ENCODE measurements at places on chromosomes 6 and 20.

DNA sequence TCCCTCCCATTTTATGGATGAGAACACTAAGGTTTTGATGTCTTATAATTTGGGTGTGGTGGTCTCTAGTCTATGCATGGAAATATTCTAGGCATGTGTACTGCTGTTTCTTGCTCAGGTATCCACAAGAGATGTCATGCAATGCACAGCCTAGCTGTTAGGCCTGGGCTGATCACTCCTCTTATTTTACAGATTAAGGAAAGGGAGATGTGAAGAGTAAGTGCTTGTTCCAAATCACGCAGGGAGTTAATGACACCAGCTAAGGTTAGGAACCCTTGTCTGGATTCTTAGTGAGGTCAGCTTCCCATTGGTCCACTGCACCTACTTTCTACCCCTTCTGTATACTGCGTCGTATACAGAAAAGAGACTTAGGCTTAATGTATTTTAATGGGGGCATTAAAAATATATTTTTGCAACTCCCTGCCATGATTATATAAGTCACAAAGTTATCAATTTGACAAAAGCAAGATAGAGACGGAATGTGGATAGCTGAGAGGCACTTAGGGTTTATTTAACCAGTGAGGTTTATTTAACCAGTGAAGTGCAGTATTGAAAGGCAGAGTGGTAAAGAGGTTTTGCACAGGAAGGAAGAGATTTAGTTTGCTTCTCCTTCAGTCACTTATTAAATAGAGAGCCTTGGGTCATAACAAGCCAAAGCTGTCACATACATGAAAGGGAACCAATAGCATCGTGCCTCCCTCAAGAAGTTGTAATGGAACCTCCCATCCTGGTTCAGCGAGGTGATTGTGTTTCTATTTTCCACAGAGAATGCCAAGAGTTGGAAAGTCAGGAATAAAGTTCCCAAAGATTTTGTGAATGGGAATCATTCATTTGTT lies 95.0 kb upstream of the FAM184A start:
- DNase-seq: no peak

DNA sequence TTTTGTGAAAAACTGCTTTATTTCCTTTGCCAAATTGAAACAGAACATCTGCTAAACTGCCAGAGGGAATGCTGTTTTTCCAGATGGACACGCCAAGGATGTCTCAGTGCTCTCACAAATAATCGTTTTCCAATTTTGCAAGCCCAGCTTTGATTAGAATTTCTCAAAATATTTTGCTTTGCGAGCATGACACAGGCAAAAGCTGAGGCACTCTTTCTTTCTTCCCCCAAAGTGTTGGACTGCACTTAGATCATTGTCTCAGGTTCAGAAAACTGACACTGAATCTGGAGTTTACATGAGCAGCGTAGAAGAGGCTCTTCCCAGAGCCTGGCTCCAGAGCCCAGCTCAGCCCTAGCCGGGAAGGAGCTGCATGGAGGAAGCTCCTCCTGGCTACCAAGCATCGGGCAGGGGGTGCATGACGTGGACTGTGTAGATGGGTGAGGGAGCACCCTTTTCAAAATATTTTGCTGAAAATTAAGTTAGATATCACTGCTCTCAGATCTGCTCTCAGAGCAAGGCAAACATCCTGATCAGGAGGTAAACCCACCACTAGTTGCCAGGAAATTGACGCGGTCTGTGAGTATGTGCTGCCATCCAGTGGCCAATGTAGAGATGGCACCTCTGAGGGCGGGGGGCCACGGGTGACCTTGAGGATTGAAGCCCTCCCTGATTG lies 107.5 kb downstream of the SLC22A3 start:
- peak; percentile 14 for DNase-seq

DNA sequence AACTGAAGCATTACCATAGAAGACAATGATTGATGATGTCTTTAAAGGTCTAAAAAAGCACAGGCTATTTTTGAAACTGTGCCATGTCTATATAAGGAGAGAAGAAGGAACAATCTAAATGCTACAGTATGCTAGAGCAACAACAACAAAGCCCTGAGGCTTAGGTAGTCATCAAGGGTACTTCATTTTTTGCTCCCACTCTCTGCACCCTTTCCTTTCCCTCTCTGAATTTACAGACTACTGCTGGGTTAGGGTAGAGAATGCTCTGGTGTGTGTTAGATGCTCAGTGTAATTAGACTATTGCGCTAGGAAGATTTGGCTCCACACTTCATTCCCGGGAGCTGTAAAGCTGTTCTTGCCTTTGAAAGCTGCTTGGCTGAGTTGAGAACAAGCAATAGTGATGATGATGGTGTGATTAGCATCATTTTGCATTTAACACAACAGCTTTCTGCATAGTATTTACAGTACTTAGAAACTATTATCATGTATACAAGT lies 1262.5 kb upstream of the CITED2 start:
- peak; percentile 76 for DNase-seq

DNA sequence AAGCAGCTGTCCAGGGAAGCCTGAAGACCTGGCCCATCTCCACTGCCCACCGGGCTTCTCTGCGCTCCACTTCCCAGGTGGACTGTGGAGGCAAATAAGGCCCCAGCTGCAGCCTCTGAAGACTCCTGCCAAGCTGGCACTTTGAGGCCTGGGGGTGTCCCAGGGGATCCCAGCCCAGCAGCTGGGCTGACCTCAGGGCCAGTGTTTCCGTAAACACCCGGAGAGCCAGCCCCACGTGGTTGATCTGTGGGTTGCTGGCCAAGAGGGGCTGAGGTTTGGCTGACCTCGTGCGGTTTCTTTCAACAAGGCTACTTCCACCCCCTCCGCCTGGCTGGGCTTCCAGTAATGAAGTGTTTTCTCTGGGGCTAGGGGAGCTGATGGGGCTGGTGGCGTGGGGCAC lies 12.4 kb upstream of the CCN5 start:
- DNase-seq: no peak

DNA sequence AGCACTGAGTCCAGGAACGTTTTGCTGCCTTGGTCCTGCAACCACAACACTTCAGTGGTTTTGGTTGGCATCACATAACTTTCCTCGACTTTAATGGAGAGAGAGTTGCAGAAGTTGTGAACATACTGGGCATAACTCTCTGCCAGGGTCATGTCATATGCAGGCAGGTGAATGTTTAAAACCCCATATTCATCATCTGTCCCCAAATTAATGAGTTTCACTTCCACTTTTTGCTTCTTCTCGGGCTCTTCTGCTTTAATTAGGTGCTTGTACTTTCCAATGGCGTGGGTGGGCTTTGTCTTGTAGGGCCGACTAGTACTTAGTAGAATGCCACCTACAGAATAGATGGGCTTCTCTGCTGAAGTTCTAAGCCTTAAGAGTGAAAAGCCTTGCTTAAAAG lies 45.2 kb upstream of the TFAP2A start:
- DNase-seq: no peak

DNA sequence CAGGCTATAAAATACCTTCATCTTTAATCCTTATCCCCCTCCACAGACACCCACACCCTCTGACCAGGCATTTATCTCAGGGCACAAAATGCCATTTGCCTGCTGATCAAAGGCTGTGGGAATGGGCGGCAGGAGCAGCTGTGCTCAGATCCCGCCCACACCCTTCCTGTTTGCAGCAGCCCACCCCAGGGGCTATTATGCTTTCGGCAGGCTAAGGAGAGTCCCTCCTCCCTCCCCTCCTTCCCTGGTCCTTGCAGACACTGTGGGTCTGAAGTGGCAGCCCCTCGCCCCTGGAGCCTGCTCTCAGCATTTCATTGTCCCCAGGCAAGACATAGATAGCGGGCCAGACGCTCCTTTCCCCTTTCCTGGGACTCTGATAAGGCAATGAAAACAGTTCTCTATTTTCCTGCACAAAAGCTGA lies 220.8 kb upstream of the HEY2 start:
- DNase-seq: no peak

- DNase-seq: no peak
Observed at GRCh38 chr6:9481292-9482029, 933.4 kb downstream of the TFAP2A start.

DNA sequence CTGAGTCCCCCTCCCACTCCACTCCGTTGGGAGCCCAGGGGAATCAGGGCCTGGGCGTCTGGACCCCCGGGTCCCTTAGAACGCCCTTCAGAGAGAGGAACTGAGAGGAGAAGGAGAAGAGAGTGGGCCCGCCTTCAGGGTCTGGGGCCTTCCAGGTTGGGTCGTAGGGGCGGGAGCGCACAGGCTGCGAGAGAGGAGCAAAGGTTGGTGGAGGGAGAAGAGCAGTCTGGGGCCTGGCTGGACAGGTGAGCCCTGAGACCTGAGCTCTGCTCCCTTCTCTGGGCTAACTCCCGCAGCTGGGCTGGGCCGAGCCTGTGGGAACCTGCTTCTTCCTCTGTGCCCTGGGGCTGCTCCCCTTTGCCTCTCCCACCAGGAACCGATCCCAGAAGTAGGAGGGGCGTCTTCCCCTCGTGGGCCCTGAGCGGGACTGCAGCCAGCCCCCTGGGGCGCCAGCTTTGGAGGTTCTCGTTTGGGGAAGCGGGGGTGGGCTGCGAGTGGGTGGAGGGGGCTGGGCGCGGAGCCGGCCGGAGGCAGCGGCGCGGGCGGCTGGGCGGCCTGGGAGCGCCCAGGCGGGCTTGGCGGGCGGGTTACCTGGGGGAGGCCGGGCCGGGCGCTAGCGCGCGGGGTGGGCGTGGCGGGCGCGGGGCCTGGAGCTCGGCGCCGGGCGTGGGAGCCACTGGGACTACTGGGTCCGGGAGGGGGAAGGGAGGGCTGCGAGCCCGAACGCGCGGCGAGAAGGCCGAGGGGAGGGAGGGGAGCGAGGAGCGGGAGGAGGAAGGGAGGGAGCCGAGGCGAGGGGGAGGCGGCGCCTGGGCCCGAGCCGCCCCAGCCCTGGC lies at the start of gene DDR1:
DDR1 (plus strand) TSS at position 835 of the 836 bp plus-strand sequence. CDS start 4,211 bp downstream, outside the sequence.
- peak; percentile 32 for DNase-seq

DNA sequence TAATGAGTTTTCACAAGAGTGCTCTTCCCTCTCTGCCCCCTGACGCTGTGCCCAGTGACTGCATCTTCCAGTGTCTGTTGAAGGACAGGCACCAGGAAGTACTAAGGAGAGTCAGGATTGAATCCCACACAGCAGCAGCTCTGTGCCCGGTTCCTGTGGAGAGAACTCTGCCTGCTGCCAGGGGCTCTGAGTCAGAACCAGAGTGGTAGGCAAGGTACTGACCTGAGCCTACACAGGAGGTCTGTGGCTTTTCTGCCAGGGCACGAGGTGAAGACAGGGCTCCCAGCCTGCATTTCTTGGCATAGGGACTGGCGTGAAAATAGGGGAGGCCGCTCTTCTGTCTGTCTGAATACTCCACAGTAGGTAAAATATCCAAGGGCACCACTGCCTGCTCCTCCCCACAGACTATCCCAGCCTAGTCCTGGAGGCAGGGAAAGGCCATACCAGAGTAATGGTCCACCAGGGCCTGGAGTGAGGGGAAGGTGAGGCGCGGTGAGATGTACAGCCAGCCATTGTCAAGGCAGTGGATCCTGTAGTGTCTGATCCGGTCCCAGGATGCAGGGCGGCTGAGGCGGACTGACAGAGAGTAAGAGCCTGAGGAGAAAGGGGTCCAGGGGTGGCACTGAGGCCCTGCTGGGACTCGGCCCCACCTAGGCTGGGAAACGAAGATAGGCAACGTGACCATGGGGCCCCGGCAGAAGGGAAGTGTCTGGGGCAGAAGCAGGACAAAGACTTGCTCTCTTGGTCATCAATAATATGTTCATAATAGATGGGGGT lies 9.4 kb downstream of the RAB5IF start:
- DNase-seq: no peak

DNA sequence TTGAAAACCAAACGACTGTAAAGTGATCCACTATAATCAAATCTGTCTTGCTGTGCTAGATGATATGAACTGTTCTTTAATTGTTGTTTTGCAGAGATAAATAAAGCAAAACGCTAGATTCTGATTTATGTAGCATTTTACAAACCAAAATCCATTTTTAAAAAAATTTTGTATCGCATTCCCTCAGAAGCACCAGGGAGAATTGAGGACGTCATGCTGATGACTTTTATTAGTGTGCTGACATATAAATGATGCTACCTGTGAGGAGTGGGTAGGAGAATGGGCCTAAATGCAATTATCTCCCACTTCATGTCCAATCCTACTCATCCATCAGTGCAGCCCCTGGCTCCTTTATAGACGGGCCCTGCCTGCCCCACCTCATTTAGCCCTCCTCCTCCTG lies 282.4 kb downstream of the PACRG start:
- no peak for DNase-seq

- no peak for DNase-seq
Observed at GRCh38 chr20:47300071-47300470, 56.4 kb downstream of the ZMYND8 start.

DNA sequence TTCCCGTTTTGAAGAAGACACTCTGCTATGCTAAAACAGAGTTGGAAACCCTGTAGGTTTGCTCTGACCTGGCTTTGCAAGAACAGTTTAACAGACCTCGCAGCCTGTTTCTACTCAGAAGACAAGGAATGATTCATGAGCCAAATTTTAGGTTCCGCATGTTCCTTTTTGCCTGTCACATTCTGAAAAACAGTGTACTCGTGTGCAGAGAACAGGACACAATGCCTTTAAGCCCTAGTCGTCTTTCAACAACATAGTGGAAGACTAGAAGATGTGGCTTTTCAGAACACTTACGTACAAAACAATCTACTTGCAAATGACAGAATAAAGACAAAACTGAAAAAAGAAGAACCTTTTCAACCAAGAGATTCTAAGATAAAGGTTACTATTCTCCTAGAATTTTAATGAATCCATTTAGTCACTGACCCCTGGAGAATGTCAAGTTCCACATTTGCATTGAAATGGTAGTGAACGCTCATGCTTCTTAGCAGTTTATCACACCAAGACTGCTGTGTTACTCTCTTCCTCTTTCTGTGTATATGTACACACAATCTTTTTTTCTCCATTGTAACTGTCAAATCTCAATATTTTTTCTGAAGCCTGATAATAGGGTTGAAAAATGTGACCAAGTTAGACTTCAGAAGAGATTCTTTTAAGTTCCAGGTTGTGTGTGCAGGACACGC lies 220.7 kb upstream of the NRSN1 start:
- DNase-seq: no peak

DNA sequence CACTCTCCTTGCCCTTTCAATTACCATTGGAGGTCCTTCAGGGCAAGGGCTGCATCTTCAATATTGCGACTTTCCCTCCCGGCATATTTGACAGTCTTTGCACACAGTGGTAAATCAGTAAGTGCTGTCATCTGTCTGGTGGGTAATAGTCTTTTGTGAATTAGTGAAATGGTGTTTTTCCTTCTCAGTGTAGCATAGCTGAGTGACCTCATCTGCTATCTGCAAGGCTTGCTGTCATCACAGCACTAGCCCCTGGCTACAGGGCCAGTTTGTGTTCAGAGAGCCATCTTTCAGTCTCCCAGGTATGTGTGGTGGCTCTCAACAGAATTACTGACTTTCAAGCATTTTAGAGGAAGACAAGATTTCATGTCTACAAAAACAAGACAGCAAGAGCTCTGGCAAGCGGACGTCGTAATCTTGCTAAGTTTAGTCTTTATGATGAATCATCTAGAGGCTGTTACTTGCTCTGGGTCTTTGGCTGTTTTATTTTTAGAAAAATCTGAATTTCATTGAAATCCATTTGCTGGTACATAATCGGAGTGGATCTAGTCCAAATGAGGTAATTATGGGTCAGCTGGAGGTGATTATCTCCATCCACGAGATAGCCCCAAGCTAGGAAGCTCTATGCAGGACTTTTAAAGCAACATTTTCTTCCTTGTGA lies 528.9 kb downstream of the EPM2A start:
- no peak for DNase-seq

GRCh38 chr20:16437387-16437996 lies 135.8 kb downstream of the KIF16B start:
- no peak for DNase-seq

Data from DMS153 (cell line).